ENCODE measurements at places on chromosomes 3 and 15.

- DNase-seq: no peak
These were observed 32.4 kb upstream of the HES1 start for GRCh38 chr3:194103505-194103904.

GRCh38 chr3:72941245-72941644 is 53.4 kb downstream of the GXYLT2 start:
- no peak for DNase-seq

GRCh38 chr15:99486371-99487336 is 79.1 kb upstream of the MEF2A start:
- no peak for DNase-seq

- DNase-seq: no peak
These were observed 4.0 kb downstream of the NT5DC2 start for GRCh38 chr3:52529376-52530333.

GRCh38 chr15:72532991-72533601 is 59.0 kb downstream of the ARIH1 start:
- no peak for DNase-seq

GRCh38 chr3:37736624-37737023 is 125.1 kb upstream of the CTDSPL start:
- DNase-seq: no peak

- DNase-seq: no peak
These were observed 539.7 kb downstream of the DIPK2A start for GRCh38 chr3:144511346-144511745.

DNA sequence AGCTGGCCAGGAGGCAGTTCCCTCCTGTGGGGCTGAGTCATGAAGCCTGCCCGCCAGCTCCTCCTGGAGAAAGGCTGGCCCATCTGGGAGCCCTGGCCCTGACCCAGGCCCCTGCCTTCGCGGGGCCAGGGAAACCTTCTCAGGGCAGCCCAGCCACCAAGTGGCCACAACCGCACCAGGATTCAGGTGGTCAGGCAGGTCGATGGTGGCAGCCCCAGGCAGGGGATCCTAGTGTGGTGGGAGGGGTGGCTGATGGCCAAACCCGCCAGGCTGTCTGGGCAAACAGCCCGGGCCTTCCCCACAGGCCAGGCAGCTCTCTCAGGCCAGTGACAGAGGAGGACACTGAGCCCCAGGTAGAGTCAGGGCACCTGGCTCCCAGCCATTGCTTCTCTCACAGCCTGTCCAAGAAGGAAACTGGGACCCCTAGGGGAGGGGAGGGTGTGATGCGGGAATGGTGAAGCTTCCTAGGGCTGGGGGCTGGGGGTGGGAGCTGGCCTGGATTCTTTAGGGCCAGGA is 1.2 kb downstream of the TWF2 start:
- DNase-seq: no peak

DNA sequence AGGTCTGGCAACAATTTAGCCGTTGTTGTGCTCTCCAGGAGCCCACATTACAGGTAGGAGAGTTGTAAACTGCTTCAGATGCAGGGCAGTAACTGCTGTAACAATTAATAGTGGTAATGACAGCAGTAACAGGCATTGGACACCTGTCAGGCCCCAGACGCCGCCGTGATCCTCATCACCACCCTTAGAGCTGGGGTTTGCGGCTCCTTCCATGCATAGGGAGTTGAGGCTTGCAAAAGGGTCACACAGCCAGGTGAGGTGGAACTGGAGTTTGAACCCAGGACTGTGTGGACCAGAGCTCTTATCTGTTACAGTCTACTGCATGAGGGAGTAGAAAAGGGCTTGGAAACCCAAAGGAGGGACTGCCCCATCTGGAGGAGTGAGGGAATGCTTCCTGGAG is 26.8 kb upstream of the NR2C2 start:
- DNase-seq: no peak

DNA sequence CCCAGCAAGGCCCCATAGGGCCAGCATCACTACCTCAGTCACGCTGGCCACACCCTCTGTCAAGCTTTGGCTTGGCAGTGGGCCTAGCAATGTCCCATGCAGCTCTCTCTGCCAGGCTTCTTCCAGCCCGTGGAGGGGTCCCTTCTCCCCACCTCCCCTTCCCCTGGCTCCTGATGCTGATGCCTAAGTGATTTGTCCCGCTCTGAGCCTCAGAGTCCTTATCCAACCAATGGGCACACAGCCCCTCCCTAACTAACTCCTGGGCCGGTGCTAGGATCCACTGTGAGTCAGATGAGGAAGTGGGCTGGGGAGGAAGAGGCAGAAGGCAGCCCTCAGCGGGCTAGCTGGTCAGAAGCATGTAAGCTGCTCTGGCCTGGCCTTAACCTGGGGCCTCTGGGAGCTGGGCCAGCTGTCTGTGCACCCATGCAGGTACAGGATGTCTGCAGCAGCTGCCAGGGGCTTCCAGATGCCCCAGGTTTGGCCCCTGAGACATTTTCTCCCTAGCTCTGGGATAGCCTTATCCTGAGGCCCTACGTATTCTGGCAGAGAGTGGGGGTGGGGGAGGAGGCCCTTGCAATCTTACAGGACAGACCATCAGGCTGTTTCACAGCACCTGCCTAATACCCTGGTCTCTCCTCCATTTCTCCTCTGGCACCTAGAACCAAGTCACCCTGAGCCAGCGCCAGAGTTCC is 740 bp upstream of the ZBTB47 start:
- DNase-seq: no peak
